Neural crest cell (in vitro differentiated cells): ENCODE measurements at places on chromosomes 3 and 15. TPM values are rescaled to one million over a fixed set of nuclear protein-coding genes. Genes with fewer than 3 reads are reported as not detected.

ATP13A4 gene
- total RNA-seq, result 0.30 and 0.57 TPM in 2 replicates

TASOR gene
- 62.2 and 62.7 TPM in 2 replicates for total RNA-seq

GOLGA8H gene
- total RNA-seq, result 2.1 and 2.4 TPM in 2 replicates

CYP8B1 gene
- total RNA-seq, result not detected in 2 replicates

LRRC34 gene
- total RNA-seq, result 8.6 and 10.1 TPM in 2 replicates

SAXO2 gene
- total RNA-seq, result 3.9 TPM in 2 replicates

PIF1 gene
- total RNA-seq, result 53.2 and 62.7 TPM in 2 replicates

PLA1A gene
- total RNA-seq, result not detected in 2 replicates

CFAP91 gene
- 7.0 TPM in 2 replicates for total RNA-seq

CHRM5 gene
- not detected in 2 replicates for total RNA-seq

INSYN1 gene
- 9.5 and 9.6 TPM in 2 replicates for total RNA-seq

MAP6D1 gene
- total RNA-seq, result 4.7 and 4.9 TPM in 2 replicates

TRPM1 gene
- not detected in 2 replicates for total RNA-seq

BOC gene
- total RNA-seq, result 114 and 130 TPM in 2 replicates

TRIM71 gene
- 92.4 and 95.2 TPM in 2 replicates for total RNA-seq

EPHA3 gene
- 22.1 and 24.6 TPM in 2 replicates for total RNA-seq

FRMD4B gene
- 17.2 and 18.5 TPM in 2 replicates for total RNA-seq

VIPR1 gene
- total RNA-seq, result 0.63 TPM in 1 of 2 replicates, not detected in the other

NLGN1 gene
- total RNA-seq, result 18.6 and 20.0 TPM in 2 replicates

AAGAB gene
- total RNA-seq, result 54.9 and 56.2 TPM in 2 replicates

LRRC49 gene
- total RNA-seq, result 20.2 and 20.9 TPM in 2 replicates

EXD1 gene
- total RNA-seq, result not detected in 2 replicates

KLF15 gene
- 18.0 and 19.3 TPM in 2 replicates for total RNA-seq

THRB gene
- total RNA-seq, result 0.65 and 0.77 TPM in 2 replicates

SYNM gene
- 3.1 and 3.5 TPM in 2 replicates for total RNA-seq

IQCH gene
- 2.5 and 2.8 TPM in 2 replicates for total RNA-seq

ASB14 gene
- total RNA-seq, result not detected in 2 replicates

NUP210 gene
- 59.4 and 59.5 TPM in 2 replicates for total RNA-seq

TMC3 gene
- not detected in 2 replicates for total RNA-seq

GLDN gene
- 1.7 and 2.4 TPM in 2 replicates for total RNA-seq

APEH gene
- total RNA-seq, result 150 and 162 TPM in 2 replicates

MKRN2 gene
- 25.8 and 27.2 TPM in 2 replicates for total RNA-seq

MYLK gene
- total RNA-seq, result 19.9 and 20.1 TPM in 2 replicates

CASR gene
- total RNA-seq, result not detected in 2 replicates

MYO5C gene
- 7.7 and 7.8 TPM in 2 replicates for total RNA-seq

EAF2 gene
- 4.0 and 4.2 TPM in 2 replicates for total RNA-seq

SEMA5B gene
- total RNA-seq, result 48.8 and 57.3 TPM in 2 replicates
